ENCODE measurements at places on chromosomes 13 and 19.

DNA sequence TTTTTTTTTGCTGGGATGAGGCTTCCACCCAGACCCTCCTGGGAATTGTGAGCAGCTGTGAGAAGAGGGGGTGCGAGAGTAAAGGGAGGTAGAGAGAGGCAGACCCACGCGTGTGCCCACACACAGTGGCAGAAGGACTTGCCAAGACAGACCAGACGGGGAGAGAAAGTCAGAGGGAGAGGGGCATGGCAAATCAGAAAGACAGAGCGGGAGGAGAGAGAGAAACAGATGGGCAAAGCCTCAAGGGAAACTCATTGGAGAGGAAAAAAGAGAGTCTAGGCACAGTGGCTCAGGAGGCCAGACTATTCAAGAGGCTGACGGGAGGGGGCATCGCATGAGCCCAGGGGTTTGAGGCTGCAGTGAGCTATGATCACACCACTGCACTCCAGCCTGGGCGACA is 17.0 kb downstream of the CATSPERG start:
- no peak for DNase-seq

DNA sequence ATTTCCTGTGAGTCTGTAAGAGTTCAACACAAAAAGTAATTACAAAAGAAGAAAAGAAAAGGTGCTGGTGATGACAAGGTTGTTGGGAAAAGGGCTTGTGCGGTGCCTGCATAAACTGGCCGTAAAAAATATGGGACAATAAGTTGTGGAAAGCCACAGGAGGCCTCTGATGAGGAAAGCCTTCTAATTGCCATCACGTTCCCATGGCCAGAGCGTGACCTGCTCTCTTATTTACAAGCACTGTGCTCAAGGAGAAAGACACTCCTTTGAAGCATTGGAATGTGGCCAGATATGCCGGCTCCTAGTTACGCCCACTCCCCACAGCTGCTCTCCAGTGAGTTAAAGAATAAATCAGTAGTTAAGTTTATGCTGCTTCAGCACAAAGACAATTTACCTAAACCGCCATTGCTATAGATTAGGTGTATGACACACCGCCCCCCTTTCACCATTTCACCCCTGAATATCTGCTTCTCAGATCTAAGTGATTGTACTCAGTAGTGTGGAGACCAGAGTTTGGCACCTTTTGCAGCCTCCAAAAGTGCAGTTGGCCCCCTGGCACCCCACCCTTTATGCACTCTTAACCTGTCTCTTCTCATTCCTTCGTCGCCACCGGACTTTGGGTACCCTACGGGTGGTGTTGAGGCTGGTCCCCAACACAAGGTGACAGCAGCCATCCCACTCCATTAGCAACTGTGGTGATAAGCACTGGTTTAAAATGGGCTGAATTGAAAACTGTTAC is 8.1 kb upstream of the PGLYRP1 start:
- no peak for DNase-seq

GRCh38 chr13:111912991-111913760 is 153.8 kb upstream of the SOX1 start:
- DNase-seq, result no peak

- peak; percentile 100 for DNase-seq
Observed at GRCh38 chr19:55339105-55339888, at the start of gene KMT5C. KMT5C (plus strand) TSS chr19:55339876; CDS start chr19:55341937, 2,061 bp downstream.

DNA sequence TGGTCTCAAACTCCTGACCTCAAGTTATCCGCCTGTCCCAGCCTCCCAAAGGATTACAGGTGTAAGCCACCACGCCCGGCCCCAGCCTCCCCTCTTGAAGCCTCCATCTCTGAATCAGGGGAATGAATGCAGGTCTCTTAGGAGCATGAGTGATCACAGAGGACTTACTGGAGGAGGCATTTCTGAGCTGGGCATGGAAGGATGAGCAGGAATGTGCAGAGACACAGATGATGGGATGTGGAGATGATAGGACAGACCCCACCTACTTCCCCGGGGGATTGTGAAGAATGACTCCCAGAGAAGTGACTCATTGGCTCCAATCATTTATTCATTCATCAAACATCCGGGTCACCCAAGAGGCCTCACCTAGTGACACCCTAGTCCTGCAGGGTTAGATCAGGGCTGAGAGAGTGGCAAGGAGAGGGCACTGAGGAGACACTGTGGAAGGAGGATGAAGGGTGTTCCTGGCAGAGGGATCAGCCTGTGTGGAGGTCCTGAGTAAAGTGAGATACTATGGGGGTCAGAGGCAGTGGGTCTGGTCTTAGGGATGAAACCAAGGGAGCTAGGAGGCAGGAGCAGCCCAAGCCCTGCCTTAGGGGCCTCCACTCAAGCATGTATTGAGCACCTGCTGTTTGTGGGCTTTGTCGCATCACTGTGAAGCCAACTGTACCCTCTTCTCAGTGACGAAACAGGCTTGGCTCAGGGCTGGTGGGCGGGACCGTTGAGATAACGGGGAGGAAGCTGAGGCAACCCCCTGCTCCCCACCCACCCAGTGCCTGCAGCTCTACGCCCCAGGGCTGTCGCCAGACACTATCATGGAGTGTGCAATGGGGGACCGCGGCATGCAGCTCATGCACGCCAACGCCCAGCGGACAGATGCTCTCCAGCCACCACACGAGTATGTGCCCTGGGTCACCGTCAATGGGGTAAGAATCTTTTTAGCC is 3.0 kb downstream of the IFI30 start:
- no peak for DNase-seq

Data from stromal cell of bone marrow (primary cell).